T-helper 17 cell (primary cell): ENCODE measurements at places on chromosomes 13 and 19.

DNA sequence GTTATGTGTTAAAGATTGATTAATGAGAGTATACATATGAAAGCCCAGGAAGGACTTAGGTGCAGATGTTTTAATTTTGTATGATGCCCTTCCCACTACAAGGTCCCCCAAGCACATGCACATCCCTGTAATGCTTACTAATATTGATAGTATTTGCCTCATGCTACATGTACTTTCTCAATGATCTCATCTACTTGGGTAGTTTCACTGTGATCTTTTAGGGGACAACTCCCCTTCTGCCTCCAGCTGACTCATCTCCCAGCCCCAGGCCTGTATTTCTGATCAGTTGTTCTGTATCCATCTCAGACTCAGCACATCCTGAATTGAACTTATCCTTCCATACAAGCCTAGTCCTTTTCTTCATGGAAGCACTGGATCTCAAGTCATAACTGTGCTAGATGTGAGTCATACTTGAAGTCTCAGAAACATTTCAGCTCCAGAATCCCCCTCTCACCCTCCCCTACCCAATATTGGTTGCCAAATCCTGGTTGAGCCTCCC lies 49.4 kb upstream of the INTS6 start:
- no peak for DNase-seq

GRCh38 chr13:27770809-27771208 lies 21.5 kb upstream of the GSX1 start:
- no peak for DNase-seq

- no peak for DNase-seq
Measured at GRCh38 chr13:59182241-59182640, 981.5 kb downstream of the DIAPH3 start.

DNA sequence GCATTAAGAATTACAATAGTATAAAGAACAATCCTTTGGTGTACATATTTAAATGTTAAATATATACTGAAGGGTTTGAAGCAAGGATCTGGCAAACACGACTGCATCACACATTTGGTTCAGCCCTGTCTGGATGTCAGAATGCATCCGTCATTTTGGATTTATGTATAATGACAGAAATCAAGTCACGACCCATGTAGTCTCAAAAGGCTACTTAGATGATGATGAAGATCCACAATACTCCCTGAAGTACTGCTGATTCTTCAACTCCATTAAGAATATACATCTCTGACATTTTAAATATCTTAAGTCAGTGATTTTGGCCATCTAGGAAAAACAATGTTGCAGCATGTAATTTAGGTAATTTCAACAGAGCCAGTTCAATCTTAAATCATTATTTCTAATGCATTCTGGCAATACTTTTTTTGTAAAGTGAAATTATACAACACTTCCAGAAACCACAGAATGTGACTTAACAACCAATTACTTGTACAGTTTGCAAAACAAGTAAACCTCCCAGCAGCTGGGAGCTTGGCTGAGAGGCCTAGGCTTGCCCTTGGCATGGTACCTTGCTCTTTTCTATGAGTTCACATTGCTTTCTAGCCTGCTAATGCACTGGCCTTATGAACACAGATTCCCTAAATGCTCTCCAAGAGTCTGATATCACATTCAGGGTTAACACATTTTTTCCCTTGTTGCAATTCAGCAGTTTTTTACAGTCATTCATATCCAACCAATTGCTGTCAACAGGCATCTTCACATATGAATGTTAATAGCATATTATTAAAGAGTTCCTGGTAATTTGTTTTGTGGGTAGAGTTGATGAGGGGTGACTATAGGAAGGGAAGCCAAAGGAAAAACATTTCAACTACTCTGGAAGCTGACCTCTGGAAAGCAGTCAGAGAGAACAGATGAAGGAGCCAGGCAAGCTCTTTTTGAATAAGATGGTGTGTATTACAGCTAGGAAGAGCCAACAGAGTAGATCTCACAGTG lies 175.2 kb downstream of the ENOX1 start:
- DNase-seq = no peak

GRCh38 chr19:33700408-33701013 lies 78.8 kb downstream of the CHST8 start:
- DNase-seq = no peak

DNA sequence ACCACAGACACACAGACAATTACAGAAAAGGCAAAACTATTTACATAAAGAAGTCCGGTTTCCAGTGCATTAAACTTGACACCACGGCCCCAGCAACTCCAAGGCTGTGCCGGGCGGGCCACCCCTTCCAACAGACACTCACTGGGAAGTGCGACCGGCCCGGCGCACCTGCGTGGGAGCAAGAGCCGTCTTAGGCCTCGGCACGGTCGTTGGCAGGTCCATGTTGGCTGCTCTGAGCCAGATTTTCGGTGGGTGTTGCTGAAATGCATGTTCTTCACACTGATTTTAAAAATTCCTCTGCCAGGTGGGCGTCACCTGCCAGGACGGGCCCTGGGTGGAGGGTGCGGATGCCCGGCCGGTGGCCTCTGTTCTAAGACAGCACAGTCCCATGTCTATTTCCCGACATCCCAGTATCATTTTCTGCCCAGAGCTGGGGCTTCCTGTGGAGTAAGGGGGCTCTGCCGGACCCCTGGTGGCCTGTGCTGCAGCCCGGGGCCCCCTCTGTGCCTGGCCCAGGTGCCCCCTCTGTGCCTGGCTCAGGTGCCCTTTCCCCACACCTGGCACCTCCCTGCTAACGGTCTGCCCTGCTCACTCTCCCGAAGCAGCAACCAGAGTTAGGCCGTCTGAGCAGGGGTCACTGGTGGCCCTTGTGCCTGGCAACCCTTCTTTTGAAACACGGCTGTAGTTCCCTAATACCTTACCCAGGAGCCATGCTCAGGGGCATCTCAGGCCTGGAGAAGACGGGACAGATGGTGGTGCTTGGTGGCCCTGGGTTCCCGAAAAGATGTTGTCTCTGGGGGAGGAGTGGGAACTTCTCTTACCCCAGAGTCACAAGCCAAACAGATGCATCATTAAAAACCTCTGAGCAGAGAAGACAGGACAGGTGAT lies 9.2 kb downstream of the TMEM255B start:
- DNase-seq = no peak

- no peak for DNase-seq
Measured at GRCh38 chr13:85974608-85975366, 175.6 kb upstream of the SLITRK6 start.
